ENCODE measurements at places on chromosomes 11 and 22. TPM values are rescaled to one million over a fixed set of nuclear protein-coding genes. Genes with fewer than 3 reads are reported as not detected.

DNA sequence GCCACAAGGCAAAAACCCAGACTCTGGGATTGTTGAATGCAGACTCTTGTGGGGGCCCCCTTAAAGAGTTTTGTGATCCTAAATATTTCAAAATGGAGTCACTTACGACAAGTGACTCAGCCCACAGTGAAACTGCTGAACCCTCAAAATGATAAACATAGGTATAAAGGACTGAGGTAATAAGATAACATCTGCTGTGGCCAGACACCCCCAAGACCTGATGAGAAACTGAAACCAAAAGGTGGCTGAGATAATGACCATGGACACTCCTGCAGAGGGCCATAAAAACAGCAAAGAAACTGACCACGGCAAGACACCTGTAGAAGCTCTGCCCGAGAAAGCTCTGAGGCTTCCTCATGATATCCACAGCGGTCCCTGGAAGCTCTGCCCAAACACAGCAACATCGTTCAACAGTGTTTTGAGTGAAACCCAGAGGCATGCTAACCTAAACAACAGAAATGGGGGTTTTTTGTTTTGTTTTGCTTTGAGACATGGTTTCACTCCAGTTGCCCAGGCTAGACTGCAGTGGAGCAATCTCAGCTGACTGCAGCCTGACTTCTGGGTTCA, 1.6 kb upstream of the PLAAT4 start:
- DNase-seq: no peak
- peaks cover 17% of the 10 kb centered on the region for H3K4me1 ChIP-seq
- no peak overlapping the region for H3K4me3 ChIP-seq
- H3K27me3 ChIP-seq: peaks cover 38% of the 10 kb centered on the region
- H3K27ac ChIP-seq: no peak overlapping the region

- H3K4me1 ChIP-seq: no peaks in the 10 kb centered on the region
- no peak overlapping the region for H3K27ac ChIP-seq
- H3K36me3 ChIP-seq: no peaks in the 10 kb centered on the region
- H3K27me3 ChIP-seq: peaks cover 8% of the 10 kb centered on the region
These were observed 115.4 kb downstream of the OSBP2 start for GRCh38 chr22:30810105-30810504.

SBF2 gene
- total RNA-seq: 80.0 TPM

KRTAP5-7 gene
- not detected for total RNA-seq

SNRPD3 gene
- 84.9 TPM for total RNA-seq

TUB gene
- 8.7 TPM for total RNA-seq

All from osteocyte (in vitro differentiated cells).